Bronchial epithelial cell (primary cell): ENCODE measurements at places on chromosomes 4 and X. TPM values are rescaled to one million over a fixed set of nuclear protein-coding genes. Genes with fewer than 3 reads are reported as not detected.

PPP4R3C gene
- total RNA-seq: not detected in 2 replicates

STK32B gene
- total RNA-seq: under 0.01 TPM in 1 of 2 replicates, not detected in the other

EPHA5 gene
- total RNA-seq: under 0.01 TPM in 1 of 2 replicates, not detected in the other

SPIN3 gene
- total RNA-seq: 7.1 and 10.1 TPM in 2 replicates

DCAF12L2 gene
- total RNA-seq: 0.26 TPM in 1 of 2 replicates, not detected in the other

FAM149A gene
- total RNA-seq: 0.26 and 0.64 TPM in 2 replicates

STPG2 gene
- 0.13 TPM in 1 of 2 replicates, not detected in the other for total RNA-seq
